ENCODE measurements at places on chromosomes 3 and 15. TPM values are rescaled to one million over a fixed set of nuclear protein-coding genes. Genes with fewer than 3 reads are reported as not detected.

IGSF10 gene
- total RNA-seq: 2.6 TPM

PRRT3 gene
- total RNA-seq: 0.46 TPM

DNA sequence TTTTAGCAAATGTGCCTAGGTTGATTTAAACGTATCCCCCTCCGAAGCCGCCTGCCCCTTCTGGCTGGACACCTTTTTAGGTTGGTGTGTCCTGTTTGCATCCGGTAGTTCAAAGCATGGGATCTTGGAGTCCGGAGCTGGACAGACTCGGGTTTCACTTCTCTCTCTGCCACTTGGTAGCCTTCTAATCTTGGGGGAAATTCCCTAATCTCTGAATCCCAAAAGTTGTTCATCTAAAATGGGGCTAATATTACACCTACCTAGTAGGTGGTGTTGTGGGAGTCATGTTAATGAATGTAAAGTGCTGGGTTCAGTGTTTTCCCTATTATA lies 760 bp downstream of the FANCI start:
- DNase-seq: no peak

GRCh38 chr3:51391566-51392354 lies 675 bp downstream of the RBM15B start:
- peak; percentile 58 for DNase-seq

Data from Right ventricle myocardium superior (tissue), 1 donor.